ENCODE measurements at places on chromosomes 2 and 18.
A peak's percentile ranks its signal among the peaks of the same experiment; 100 is the strongest.

DNA sequence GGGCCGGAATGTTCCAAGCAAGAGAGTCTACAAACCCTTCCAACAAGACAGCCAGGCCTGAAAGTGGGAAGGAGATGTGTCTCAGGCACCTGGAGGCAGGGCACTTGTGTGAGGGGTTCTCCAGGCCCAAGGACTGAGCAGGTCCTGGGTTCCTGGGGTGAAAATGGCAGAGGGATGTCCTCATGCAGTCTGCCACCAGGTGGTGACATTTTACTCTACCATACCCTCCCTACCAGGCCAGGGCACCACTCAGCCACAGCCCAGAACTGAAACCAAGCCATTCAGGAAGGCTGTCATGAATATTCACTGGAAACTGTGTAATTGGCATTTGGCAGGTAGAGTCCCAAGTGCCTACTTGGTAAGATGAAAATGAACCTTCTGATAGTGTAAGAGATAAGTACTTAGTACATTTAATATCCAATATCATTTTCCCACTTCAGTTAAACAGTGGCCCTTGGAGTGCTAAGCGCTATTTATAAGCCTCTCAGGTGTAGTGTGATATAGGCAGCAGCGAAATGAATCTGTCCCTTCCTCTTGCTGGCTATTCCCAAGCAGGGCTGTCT lies 185.1 kb downstream of the MYO5B start:
- peak; percentile 21 for DNase-seq

DNA sequence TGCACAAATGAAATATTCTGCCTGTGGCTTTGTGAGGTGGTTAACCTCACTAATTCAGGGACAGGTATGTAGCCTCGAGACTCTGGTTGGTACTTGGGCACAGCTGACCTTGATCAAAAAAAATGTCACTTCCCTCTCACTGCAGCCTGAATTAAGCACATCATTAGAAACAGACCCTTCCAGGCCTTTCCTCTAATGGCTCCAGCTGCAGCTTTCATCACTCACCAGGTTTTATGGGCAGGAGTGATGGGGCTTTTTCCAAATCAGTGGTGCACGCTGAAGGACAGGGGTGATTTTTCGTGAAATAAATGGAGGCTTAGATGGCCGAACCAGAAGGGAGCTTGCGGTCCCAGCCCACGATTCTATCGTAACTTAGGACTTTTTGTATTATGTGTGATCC lies 213.0 kb upstream of the RAB12 start:
- DNase-seq, result no peak

DNA sequence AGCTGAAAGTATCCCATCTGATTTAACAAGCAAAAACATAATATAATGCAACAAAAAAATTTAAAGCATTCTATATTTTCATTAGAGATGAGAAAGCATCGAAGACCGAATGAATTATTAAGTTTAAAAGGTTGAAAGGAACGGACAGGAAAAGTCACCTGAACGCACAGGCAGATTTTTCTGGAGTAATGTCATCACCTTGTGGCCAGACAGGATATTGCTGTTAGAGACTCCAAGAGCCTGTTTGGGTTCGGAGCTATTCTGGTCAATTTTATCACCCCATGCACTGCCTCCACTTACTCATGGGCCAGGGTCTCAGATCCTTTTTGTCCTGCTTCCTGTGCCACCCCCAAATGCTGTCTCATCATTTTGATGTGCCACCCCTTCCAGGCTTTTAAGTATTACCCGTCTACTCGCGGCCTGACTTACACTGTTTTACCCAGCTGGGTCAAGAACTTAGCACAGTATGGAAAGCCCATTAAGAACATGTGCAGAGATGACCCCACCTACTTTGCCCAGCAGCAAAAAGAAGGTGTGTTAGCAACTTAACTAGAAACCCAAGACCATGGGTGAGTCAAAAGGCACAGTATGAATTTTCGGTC lies 27.3 kb downstream of the GKN2 start:
- peak; percentile 45 for DNase-seq

DNA sequence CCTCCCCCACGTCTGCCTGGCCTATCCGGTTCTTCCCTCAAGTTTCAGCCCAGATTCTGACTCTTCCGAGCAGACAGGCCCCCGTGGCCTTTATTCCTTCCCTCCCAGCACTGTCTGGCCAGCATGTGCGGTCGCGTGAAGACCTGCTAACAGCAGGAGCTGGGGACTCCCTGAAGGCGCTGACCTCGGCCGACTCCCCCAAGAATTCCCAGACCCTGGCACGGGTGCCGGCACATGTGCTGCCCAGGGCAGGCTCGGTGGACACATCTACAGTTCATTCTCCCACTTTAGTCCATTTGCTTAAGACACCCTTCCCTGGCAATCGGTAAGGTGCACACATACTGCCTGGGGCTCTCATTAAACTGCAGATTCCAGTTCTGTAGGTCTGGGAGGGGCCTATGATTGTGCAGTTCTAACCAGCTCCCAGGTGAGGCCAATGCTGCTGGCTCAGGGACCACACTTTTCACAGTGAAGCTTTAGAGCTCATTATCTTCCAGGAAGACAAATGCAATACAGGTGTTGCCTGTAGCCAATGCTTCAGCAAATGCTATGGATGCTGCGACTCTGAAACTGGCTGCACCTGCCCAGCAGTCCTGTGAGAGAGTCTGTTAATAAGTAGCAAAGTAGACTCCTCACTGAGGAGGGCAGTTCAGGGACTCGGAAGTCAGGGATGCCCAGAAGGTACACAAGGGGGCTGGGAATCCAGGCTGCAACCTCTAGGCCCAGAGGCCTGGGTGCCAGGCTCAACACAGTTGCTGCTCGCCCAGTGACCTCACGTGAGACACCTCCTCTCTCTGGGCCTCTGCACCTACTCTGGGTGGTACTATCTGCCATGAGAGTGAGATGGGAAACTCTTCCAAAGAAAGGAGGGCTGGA lies 45.4 kb upstream of the TAF1B start:
- DNase-seq, result no peak

GRCh38 chr2:33160191-33160590 lies 213.4 kb downstream of the LTBP1 start:
- DNase-seq, result no peak

DNA sequence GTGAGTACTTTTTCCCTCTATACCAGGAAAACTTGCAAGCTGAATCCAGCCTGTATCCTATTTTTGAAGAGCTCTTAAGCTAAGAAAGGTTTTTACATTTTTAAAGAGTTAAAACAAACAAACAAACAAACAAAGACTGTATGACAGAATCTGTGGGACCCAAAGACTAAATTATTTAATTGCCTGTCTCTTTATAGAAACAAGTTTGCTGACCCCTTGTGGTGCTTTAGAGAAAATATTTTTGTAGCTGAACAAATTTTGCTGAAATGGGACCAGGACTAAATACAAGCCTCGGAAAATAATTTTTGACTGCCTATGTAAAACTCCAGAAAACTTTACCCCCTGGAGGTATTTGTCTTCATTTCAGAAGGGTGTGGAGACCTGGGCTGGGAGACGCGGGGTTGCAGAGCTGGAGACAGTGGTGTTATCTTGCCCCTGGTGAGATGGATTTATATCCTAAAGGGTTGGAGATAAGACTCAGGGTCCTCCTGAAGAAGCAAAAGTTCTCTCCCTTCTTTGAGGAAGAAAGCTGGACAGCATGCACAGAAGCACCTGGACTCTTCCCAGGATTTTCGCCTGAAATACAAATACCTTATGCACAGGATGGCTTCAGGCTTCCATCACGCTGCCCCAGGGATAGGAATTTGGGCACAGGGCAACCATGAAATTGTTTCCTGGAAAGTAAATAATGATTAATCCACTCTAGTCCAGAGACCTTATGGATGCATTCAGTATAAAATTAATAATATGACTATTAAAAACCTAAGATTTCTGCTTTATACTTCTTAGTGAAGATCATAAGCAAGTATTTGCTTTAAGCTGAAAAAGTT lies 54.3 kb downstream of the TMX3 start:
- DNase-seq, result no peak

- no peak for DNase-seq
These were observed 37.8 kb upstream of the SLC1A4 start for GRCh38 chr2:64951306-64951953.

- no peak for DNase-seq
These were observed 7.2 kb downstream of the NCL start for GRCh38 chr2:231457101-231457500.

DNA sequence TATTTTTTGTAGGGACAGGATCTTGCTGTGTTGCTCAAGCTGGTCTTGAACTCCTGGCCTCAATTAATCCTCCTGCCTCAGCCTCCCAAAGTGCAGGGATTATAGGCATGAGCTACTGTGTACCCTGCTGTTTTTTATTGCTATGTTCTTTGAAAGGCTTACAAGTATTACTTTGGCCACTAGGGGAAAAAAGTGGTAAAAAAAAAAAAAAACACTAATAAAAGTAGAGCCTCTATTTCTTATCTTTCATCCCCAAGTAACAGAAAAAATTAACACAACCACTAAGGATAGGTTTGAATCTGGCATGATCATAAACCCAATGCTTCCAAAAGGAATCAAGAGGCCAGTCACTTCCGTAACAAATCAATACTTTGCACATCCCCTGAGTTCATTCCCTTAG lies 11.6 kb downstream of the NOL10 start:
- no peak for DNase-seq

DNA sequence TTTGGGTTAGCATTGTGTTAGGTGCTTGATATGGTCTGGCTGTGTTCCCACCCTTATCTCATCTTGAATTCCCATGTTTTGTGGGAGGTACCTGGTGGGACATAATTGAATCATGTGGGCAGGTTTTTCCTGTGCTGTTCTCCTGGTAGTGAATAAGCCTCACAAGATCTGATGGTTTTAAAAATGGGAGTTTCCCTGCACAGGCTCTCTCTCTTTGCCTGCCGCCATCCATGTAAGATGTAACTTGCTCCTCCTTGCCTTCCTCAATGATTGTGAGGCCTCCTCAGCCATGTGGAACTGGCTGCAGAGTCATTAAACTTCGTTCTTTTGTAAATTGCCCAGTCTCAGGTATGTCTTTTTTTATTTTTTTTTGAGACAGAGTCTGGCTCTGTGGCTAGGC lies 2.8 kb downstream of the MSH2 start:
- DNase-seq, result no peak

DNA sequence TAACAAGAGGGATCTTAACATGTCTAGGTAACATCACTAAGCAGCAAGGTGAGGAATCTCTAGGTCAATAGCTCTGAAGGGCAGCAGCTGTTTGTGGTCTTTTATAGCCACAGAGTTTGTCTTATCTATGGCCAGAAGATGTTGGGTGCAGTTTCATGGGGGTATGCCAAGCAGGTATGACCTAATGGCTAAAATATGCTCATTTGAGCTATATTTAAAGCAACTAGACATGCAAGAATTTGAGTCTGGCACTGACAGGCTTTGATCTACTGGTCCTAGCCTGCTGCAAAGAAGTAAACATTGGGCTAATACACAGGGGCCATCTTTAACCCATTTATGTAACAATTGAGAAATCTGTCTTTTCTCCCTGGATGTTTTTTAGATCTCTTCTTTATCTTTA lies 13.9 kb upstream of the UGP2 start:
- DNase-seq, result no peak

Measured in activated CD4-positive, alpha-beta T cell treated with anti-CD3 and anti-CD28 coated beads, Interleukin-2, amount 50 U/mL, for 1 hour (primary cell).